ENCODE measurements at places on chromosomes 3 and 15.

GRCh38 chr15:25170781-25171110 lies 216.0 kb downstream of the SNRPN start:
- no peak for ATAC-seq

DNA sequence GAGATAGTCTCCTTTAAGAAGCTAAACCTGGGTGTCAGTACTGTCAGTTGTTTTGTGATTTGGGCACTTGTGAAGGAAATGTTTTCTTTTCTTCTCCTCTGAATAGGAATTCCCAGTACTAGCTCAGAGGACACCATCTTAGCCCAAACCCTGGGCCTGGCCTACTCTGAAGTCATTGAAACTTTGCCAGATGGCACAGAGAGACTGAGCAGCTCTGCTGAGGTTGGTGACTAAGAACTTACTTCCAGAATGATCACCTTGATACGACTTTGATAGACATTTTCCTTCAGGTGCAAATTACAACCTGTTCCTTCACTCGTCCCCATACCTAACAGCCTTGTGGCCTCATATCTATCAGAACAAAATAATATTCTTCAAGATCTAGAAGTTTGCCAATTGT lies 100.2 kb downstream of the LARS2 start:
- ATAC-seq, result peak; percentile 55

DNA sequence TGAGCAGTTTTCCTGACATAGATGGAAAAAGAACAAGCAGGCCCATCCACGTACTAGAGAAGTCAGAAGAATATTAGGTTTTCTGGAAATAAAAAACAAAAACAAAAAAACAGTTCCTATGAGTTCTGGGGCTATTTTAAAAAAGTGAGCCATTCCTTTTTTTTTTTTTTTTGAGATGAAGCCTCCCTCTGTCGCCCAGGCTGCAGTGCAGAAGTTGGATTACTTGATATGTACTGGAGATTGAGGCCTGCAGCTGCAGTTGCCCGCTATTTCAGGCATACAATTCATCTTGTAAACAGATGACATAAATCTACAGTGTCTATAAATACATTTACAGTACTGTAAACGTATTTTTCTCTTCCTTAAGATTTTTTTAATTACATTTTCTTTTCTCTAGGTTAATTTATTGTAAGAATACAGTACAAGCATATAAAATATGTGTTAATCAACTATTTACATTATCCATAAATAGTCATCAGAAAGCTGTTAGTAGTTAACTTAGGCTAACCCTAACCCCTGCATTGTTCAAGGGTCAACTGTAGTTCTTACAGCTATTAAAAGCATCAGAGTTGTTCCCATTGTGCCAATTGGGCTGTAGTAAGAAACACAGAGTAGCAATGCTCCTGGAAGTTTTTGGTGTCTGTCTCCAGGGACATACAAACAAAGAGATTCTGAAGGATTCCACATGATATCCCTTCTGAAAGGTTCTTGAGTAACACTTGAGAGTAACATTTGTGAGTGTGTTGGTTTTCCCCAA lies 11.2 kb upstream of the ACTL6A start:
- no peak for ATAC-seq

DNA sequence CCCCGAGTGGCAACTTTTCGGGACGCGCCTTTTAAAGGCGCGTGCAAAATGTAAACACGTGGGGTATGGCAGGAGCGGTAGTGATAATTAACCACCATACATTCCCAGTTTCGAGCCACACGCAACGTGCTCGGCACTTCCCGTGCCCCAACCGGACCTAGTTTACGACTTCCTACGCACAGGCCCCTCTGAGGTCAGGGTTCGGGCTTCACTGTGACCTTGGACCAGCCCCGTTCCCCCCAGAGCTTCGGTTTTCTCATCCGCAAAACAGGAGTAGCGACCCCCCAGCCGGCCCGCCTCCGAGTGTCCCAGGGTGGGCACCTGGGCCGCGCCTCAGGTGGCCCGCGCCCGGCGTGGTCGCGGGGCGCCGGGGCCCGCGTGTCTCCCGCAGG lies 451 bp downstream of the CHCHD4 start:
- ATAC-seq, result peak; percentile 20

DNA sequence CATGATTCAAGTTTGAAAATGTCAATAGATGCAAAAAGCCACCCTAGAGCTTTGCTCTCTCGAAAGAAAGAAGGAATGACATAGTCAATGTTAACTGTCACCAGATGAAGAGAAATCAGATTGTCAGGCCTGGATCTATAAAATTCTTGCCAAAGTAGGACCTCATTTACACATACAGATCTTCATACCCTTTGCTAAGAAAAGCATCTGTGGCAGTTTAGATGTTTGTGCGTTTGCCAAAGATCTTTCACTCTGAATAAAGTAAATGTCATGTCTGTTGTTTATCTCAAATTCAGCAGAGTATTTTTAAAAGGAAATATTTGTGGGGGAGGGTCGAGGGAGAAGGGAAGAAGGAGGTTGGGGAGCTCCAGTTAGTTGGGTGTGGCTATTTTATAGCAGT lies 119.4 kb downstream of the FEZF2 start:
- no peak for ATAC-seq

DNA sequence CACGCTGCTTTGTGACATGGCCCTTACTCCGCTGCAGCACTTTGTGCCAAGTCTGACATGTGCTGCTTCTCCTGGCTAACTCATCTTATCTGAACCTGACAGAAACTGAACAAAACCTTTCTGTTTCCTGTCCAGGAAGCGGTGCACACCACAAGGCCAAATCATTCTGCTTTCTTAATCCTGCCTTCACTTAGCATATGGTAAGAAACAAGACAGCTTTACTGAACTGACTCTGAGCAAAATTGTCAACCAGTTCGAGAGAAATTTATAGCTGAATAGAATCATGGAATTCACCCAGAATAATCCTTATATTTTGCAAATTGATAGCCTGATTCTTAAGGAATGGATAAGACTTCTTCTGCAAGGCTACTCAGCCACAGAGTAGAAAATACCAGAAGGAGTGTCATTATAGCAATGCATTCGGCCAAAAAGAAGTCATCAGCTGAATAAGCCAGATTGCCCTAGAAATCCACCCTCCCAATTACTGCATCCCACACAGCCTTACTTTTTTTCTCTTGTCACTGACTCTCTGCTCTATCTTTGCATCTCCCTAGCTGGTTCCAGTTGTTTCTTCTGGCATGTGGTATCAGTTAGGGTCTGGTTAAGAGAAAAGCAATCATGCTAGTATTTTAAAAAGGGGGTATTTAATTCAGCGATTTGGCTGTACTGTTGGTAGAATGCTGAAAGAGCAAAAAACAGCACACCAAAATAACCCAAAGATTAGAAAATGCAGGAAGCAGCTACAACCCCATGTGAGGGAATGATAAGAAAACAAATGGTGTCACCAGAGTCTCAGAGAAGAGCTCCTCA lies 41.6 kb upstream of the STRIT1 start:
- no peak for ATAC-seq

GRCh38 chr3:42497009-42497731 lies 5.3 kb upstream of the VIPR1 start:
- no peak for ATAC-seq

- ATAC-seq, result no peak
Measured at GRCh38 chr3:64008487-64009351, 14.6 kb downstream of the PSMD6 start.

- peak; percentile 94 for ATAC-seq
Measured at GRCh38 chr3:125129512-125129997, 73.8 kb upstream of the HEG1 start.

DNA sequence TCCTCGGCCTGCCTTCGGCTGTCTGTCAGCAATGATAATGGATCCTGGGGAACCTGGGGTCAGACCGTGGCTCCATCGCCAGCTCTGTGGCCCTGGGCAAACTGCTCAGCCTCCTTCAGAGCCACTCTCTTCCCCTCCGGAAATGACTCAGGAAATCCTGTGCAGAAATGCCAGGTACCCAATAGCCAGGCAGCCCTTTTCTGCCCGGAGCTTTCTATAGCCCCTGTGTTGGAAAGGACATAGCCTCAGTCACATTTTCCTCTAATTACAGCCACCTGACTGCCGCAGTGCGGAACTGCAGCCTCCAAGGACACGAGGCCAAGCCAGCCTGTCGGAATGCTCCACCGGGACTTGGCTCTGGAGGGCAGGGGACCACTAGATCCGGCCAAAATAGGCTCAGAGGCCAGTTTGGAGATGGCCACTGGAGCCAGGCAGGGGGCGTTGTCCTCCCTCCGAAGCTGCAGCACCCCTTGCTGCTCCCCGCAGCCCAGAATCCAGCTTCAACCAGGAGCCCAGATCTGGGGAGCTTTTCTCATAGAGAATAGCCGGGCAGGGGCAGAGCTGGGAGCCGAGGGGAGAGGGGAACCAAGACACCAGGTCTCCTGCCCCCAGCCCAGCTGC lies 11.6 kb upstream of the ZXDC start:
- ATAC-seq, result peak; percentile 32

DNA sequence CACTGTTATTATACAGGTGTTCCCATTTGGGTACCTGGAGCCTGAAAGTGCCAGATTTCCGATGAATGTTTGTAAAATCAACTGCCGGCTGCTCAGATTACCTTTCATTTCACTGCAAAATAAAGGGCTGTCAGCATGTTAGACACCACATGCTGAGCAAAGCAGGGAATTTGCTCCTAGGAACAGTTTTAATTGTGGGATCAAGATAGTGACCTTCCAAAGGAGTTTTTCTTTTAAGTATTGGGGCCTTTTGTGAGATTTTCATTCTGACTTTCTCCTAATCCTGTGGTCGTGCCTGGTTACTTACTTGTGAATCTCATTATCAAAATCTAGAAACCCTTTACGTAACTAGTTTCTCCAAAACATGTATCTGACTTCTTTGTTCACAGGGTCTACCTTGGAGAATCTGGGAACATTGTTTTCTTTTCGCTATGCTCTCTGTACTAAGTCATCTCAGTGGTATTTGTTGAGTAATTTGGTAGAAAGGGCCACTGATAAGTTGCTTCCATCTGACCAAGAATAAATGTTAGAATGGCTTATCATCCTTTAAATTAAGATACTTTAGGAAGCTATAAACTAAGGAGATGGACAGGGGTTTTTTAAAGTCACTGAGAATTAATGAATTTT lies 40.8 kb upstream of the LRTM1 start:
- no peak for ATAC-seq

- peak; percentile 54 for ATAC-seq
Measured at GRCh38 chr3:155766206-155766605, 21.3 kb upstream of the PLCH1 start.

GRCh38 chr3:118766306-118766669 lies 268.4 kb downstream of the IGSF11 start:
- ATAC-seq, result no peak

DNA sequence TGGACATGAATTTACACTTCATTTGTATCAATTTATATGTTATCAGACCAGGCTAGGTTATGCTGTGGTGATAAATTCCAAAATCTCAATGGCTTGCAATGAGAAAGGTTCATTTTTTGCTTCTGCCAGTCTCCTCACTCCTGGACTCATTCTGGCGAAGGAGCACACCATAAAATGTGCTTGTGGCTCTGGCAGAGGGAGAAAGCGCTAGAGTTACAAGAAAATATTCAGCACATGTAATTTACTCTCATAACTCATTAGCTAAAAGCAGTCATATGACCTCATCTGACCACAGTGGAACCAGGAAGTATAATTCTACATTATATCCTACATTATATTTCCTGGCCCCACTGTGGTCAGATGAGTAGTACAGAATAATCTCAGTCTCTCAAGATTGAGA lies 193.8 kb downstream of the BCHE start:
- peak; percentile 39 for ATAC-seq

DNA sequence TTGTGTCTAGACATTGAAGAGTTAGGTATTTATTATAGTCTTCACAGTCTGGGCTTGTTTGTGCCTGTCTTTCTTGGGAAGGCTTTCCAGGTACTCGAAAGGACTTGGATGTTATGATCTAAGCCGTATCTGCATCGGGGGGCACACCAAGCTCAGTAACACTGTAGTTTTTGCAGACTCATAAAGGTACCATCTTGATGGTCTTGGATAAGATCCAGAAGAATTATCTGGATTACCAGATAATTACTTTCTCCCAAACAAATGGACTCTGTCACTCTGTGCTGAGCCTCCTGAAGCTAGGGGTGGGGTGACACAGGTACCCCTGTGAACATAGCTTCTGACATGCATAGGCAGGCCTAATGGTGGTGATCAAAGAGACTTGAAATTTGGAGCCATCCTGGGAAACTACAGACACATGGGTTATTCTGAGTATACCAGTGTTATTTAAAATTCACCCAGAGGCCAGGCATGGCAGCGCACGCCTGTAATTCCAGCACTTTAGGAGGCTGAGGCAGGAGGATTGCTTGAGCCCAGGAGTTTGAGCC lies 238.6 kb upstream of the TPM1 start:
- no peak for ATAC-seq

GRCh38 chr15:40949756-40950207 lies 3.5 kb upstream of the CHAC1 start:
- ATAC-seq, result no peak

GRCh38 chr15:34271493-34271892 lies 46.7 kb downstream of the EMC4 start:
- ATAC-seq, result peak; percentile 95

DNA sequence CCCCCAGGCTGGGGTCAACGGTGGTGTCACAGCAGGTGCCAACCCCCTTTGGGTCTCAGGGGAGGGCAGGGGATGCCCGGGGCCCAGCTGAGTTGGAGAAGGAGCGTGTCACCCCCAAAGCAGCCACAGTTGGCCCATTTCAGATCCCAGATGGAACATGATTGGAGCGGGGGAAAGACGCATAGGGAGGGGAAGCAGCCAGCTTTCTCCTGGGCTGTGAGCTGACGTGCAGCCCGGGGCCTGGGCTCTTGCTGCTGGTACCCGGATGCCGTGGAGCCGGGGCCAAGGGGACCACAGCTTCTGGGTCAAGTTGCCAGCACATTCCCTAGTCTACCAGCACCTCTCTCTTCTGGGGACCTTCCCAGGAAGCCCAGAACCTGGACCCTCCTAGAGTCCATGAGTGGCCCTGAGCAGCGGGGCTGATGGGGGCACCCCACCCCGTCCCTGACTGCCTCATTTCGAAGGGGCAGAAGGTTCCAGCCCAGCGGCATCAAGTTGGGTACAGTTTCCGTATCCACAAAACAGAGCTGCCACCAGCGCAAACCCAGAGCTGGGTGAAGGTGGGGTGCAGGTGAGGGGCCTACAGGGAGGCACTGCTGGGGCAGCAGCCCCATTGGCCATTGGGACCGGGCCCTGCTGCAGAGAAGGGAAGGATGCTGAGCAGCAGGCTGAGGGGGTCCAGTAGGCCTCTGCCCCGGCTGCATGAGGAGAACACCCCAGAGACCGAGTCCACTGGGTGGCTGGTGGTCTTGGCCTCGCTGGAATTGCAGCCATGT lies 148.8 kb downstream of the NSMCE3 start:
- no peak for ATAC-seq

Data from esophagus mucosa (tissue), 1 donor.